ENCODE measurements at places on chromosomes 6 and 20.

- DNase-seq = no peak
Observed at GRCh38 chr6:129842881-129843409, 18.2 kb downstream of the TMEM244 start.

DNA sequence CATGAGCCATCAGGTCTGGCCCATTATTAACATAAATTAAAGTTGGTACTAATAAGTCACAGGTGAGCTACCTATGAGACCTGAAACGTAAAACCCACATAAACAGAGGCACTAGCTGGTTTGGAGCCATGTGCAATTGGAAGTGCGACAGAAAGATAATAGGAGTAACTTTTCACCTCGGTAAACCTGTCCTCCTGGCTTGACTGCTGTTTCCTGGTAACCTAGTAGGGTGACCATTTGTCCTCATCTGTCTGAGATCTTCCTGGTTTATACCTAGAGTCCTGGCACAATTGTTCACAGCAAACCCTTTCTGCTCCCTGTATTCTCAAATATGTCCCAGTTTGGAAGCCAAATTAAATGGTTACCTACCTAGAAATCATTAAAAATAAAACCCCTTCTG, 7.4 kb downstream of the TBC1D20 start:
- no peak for DNase-seq

DNA sequence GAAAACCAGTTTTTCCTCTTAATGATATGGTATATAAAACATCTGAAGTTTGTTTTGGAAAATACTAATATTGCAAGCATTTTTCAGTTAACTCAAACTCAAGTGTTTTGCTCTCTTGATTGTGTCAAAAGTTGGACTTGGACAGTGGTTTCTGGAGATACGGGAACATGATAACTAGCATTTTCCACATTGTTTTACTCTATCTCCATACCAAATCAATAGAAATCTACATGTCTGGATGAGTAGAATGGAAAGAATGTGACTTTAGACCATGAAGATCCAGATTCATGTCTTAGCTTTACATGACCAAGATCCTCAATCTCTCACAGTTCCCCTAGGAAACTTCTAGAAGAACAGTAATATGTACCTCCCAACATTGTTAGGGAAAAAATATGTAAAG, 22.2 kb upstream of the FBXO30 start:
- no peak for DNase-seq

DNA sequence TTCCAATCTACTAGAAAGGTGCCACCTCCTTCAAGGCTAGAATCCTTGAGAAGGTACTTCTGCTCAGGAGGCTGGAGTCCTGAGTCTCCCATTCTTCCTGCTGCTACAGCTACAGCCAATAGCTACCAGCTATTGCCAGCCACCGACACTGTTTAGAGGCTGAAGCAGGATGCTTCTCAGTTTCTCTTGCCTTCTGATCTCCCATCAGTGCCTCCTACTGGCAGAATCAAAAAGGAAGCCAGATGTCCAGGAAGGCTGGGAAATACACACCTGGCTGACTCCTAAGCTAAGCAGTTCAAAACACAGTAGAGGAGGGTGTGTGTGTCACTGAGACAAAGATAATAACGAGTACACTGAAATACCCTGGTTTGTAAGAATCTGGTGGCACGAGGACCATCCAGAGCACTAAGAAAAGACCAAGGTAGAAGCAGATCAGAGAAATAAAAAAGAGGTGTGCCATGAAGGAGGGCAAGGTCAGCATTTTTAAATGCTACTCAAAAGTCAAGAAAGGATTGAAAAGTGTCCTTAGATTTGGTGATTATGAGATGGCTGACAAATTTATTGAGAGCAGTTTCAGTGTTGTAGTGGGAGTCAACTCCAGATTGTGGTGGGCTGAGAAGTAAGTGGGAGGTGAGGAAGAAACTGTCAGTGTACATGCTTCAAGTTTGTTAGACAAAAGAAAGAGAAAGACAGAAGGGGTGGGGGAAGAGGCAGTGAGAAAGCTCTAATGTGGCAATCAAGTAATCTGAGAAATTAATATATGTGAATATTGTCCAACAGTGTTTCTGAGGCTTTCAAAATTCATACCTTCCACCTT, 2.3 kb upstream of the HLA-DMA start:
- peak; percentile 46 for DNase-seq

DNA sequence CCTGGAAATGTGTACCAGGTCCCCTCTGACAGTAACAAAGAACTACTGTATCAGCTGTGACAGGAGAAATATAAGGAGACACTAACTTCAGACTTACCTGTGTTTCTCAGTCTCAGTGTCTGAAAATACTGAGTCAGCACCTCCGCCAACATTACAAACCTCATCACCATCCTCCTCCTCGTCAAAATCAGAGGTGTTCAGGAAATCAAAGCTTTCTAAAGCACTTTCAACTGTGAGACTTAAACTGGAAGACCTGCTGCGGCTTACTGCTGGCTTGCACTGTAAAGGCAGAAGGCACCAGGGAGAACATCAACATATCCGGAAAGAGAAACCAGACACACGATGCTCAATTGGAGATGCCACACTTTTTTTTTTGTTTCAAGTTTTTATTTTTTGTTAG, 40.3 kb upstream of the ARMH2 start:
- peak; percentile 44 for DNase-seq

DNA sequence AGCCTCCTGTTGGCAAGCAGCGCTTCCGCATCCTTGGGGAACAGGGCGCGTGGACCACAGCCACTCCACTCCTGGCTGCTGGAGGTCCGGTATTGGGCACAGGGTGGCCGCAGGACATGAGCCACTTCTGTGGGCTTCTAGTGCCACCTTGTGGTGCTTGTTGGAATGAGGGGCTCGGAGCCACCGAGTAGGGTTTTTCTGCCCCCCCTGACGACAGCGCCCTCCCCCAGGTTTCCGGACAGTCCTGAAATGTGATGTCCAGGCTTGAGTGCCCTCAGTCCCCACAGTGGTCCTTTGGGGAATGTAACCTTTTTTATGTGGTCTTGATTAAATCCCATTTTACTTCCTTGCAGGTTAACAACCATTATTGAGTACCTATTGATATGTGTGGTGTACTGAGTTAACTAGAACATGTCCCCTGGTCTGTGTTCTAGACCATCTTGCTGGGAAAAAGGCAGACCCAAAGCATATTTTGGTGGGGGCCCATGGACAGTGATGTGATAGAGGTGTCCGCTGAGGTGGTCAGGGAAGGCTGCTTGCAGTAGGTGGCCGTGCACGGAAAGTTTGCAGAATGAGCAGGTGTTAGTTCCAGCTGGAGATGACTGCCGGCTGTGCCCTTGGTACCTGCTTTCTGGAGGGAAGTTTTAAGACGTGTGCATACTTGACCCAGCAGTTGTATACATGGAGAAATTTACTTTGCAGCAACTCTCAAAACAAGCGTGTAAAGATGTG, 70.0 kb downstream of the PTPN1 start:
- peak; percentile 32 for DNase-seq

DNA sequence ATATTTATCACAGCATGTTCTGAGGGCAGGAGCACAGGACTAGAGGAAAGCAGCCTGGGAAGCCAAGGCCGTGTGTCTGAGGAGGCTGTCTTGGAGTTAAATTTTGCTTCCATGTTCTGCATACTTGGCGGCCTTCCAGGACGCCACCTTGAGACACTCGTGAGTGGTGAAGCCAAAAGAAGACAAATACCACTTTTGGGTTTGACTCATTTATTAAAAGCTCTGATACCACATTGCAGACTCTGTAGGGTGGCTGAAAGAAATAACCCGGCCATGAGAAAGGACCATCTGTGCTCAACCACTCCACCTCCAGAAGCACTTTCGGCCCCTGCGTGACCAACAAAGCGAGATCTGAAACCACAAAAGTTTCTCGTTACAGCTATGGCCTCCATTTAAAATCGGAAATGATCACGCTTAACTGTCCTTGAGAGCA, 120.0 kb downstream of the TMEM242 start:
- DNase-seq = no peak

- DNase-seq = no peak
Observed at GRCh38 chr20:37356387-37356786, 10.4 kb downstream of the SRC start.
